Dorsolateral prefrontal cortex (tissue), 122 donors: ENCODE measurements at places on chromosomes 1 and 21.
A peak's percentile ranks its signal among the peaks of the same experiment; 100 is the strongest.

DNA sequence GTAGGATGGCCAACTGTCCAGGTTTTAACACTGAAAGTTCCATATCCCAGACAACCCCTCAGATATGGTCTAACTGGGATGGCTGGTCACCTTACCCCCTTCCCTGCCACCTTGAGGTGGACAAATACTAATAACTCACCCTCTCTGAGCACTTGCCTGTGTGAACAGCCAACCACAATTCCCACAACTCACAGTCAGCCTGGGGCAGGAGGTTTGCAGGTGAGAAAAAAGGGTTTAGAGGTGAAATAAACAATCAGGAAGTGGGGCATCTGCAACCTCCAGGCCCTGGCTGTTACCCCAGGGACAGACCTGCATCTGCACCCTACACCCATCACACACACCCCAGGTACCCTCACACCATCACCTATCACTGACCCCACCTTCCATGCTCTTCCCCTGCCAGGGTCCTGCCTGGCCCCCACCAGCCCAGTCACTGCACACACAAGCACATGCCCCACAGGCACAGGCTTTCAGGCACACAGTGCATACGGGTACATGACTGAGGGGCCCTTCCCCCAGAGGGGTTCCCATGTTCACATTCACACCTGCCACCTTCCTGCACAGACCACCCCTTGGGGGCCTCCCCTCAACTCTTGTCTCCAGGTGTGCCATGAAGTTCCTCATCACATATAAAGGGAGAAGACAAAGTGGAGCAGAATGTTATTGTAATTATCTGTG lies 679.5 kb downstream of the MATN1 start:
- no peak for DNase-seq

- DNase-seq: no peak
These were observed 5.2 kb downstream of the ID3 start for GRCh38 chr1:23554127-23554480.

DNA sequence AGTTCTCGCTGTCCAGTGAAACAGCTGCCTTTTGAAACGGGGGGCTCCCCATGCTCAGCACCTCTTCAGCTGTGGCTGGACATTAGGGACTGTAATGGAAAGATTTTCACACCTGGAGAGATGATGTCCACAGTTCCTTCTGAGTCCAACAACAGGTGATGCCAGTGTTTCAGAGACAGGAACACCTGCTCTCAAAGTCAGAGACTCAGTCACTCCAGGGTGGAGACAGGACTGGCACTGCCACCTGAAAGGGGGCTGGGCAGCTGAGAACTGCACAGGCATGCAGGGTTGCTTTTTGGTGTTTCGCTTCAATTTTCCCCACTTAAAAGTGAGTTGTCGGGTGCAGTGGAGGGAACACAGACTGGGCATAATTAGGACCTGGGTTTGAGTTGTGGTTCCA lies 124.8 kb downstream of the GALNT2 start:
- DNase-seq: no peak

- DNase-seq: no peak
These were observed 32.1 kb upstream of the IGSF3 start for GRCh38 chr1:116699605-116700004.

GRCh38 chr1:67945733-67946374 lies 104.6 kb downstream of the DIRAS3 start:
- no peak for DNase-seq

DNA sequence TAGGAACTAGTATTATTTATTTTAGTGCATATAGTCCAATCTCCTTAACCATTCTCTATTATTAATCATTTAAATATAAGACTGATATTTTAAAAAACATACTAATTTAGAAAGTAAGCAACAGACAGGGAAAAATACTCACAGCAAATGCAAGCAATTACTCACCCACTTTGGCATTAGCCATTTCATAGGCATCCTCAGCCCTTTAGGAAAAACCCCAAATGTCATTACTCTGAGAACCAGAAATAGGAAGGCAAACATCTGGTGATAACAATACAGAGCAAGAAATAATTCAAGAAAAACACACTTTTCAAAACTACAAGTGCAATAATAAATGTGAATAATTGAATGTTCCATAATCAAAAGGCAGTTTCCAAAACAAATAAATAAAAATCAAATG lies 545.1 kb downstream of the PLPP3 start:
- no peak for DNase-seq

GRCh38 chr1:227449051-227449450 lies 114.3 kb upstream of the ZNF678 start:
- no peak for DNase-seq

GRCh38 chr1:36595349-36595748 lies 112.6 kb upstream of the CSF3R start:
- DNase-seq: no peak

- DNase-seq: no peak
These were observed 128.4 kb upstream of the CAMK1G start for GRCh38 chr1:209455145-209455544.

GRCh38 chr1:85320371-85321131 lies 44.1 kb upstream of the BCL10 start:
- no peak for DNase-seq

DNA sequence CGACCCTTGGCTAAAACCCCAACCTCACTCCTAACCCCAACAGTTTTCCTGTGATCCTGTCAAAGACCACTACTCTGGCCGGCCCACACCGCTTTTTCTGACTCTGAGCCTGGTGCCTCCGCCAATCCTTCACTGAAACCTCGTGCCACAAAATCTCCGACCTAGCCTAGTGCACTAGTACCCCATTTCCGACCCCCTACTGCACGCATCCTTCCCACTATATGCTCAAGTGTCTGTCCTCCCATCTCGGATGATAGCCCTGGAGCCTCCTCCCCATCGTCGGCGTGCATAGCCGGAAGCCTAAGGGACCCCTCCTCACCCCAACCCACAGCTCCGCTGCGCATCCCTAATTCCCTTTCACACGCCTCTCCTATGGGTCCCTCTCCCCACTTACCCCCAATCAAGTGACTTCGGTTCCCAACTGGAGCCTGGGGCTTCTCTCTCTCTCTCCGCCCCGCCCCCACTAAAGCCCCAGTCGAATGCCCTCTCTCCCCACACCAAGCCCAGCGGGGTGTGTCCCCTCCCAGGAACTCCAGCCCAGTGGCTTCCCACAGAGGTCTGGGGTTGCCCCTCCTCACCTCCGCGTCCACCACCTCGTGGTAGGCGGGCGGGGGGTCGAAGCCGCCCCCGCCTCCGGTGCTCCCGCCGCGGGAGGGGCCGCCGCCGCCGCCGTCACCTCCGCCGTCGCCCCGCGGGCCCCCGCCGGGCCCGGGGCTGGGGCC lies 791 bp downstream of the USP24 start:
- peak; percentile 34 for DNase-seq

DNA sequence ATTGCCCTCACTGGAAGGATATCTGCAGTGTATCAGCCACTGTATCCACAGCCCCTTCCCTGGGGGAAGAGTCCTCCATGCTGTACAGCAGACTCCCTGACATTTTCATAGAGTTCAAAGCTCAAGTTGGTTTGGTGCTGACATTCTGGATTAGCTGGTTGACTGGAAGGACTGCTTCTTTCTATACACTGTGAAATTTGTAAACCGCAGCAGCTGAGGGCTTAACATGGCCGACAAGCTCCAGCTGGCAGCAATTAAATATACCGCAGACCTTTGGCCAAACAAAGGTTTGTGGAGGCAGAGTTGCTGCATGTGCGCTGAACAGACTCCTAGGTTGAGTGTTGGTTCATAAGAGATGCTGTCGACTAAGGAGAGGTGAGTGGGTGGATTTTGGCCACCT lies 126.4 kb downstream of the DHRS3 start:
- DNase-seq: no peak

DNA sequence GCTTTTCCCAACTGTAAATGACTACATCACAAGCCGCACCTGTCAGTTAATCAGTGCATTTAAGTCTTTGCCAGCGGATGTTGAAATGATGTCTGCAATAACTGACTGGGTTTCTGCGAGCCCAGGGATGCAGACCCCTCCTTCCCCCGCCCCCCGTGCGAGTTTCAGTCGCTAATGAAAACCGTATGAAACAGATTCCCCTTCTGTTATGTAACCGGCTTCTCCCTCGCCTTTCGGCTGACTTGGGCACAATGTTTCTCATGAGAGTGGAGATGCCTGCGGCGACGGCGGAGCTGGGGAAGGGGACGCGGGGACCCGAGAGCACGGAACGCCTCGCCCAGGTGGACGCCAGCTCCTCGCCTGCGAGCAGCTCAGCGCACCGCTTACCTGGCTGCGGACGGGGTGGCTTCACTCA lies 753 bp downstream of the KCNJ6 start:
- no peak for DNase-seq

DNA sequence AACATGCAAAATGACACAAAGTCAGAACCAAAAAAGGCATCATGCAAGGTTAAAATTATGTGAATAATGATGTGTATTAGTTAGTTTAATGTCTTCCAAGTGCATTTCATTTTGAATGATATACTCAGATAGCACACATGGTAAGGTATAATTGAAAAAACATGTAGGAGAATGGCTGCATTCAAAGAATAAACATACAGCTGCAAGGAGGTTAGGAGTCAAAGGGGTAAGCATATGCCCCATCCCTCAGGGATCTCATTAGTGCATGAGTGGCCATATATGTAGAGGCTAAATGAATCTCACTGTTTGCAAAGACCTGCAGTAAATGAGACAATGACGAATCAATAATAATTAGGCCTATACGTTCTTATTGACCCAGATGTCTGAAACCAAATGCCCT lies 179.7 kb upstream of the HOOK1 start:
- no peak for DNase-seq

GRCh38 chr1:44281962-44282703 lies 68.9 kb downstream of the DMAP1 start:
- no peak for DNase-seq

GRCh38 chr1:30645807-30646206 lies 77.6 kb downstream of the MATN1 start:
- DNase-seq: peak; percentile 6

GRCh38 chr1:222618001-222618879 lies at the start of gene MIA3:
Gene MIA3 (plus strand): TSS chr1:222618097. CDS start chr1:222618111, 14 bp downstream.
- peak; percentile 85 for DNase-seq

GRCh38 chr1:25820247-25821111 lies 725 bp downstream of the MTFR1L start:
- DNase-seq: no peak

GRCh38 chr1:217660353-217661062 lies 29.4 kb downstream of the SPATA17 start:
- DNase-seq: no peak

DNA sequence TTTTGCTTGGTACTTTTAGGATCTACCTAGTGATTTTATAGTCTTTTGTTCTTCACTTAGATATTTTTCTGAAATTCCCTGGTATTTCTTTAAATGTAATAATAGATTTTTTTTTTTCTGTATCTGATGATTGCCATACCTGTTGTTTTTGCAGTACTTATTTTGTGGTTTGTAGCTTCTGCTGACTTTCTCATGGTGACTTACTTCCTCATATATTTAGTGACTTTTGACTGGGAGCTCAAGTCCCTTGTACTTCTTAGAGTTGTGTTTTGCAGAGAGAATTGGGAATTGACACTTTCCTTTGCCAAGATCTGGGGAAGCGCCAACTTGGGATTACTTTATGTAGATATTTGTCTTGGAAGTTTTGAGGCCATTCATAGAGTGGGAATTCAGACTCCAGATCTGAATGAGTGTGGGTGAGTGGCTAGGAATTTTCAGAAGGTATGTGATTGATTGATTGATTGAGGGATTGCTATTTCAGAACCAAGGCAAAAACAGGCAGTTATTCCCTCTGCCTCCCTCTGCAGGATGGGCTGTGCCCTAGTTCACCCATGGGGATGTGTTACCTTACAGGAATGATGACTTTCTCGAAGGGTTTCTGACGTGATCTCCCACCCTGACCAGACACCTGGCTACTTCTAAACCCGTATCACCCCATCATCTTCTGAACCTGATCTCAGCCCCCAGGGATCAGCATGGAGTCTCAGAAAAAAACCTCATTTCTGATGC lies 219.5 kb downstream of the URB2 start:
- DNase-seq: no peak

DNA sequence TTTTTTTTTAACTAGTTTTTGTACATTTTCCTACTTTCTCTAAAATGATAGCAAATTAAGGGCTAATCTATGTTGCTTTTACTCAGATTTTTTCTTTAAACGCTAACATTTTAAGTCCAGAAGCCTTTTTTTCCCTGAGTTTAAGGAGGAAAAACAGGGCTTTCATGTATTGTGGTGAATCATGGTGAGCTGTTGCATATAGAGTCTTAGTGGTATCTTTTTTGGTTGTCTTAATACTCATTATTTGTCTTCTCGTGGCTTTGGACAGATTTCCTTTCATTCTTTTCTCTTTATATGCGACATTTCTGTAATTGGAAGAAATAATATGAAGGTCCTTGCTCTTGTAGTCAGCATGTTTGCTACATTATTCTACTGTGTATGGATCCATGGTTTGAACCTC lies 1015.6 kb downstream of the PLA2G4A start:
- DNase-seq: no peak

GRCh38 chr1:173009597-173009996 lies 41.1 kb downstream of the TNFSF18 start:
- no peak for DNase-seq

DNA sequence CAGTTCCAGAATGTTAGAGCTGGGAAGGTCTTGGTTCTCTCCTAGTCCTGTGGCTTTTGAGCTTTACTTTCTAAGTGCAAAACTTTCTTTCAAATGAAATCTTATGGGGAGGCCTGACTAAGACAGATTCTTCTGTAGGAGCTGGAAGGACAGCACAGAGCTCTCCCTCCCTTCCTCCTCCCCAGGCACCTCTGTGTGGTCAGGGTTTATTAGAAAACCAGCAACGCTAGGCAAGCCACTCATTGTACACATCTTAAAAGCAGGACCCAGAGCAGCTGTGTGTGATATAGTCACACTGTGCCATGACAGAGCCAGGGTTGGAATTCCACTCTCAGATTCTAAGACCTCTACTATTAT lies 241.1 kb upstream of the RAB4A start:
- DNase-seq: no peak
